ENCODE measurements at places on chromosomes 12 and 14. TPM values are rescaled to one million over a fixed set of nuclear protein-coding genes. Genes with fewer than 3 reads are reported as not detected.
A peak's percentile ranks its signal among the peaks of the same experiment; 100 is the strongest.

Gene PLCZ1
- total RNA-seq = not detected

Gene RILPL1
- 21.5 TPM for total RNA-seq

Gene IRAK3
- total RNA-seq = not detected

GRCh38 chr12:32841061-32841460, 55.5 kb downstream of the PKP2 start:
- H3K36me3 ChIP-seq = peaks cover 80% of the 10 kb centered on the region
- H3K27ac ChIP-seq = no peak overlapping the region
- H3K27me3 ChIP-seq = no peaks in the 10 kb centered on the region
- no peak for DNase-seq
- peaks cover 11% of the 10 kb centered on the region for H3K4me1 ChIP-seq
- H3K4me3 ChIP-seq = no peak overlapping the region

DNA sequence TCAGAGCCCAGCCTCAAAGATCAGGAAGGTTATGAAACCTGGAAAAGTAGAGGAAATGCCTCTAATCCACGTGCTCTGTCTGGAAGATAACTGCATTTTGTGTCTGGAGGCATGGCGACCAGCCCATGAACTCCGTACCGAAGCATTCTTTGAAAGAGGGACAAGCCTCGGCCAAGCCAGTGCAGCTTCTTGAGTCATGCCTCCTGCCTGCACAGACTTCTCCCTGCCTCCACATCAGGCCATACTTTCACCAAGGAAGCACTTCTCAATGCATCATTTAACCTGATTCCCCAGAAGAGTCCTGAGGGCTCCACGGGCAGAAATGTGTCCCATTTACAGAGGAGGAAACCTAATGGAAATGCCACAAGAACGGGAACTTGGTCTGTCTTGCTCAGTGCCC, 3.4 kb downstream of the ACTN1 start:
- peak; percentile 73 for DNase-seq
- H3K36me3 ChIP-seq = peaks cover 25% of the 10 kb centered on the region
- peak overlapping the region; percentile 95 for H3K27ac ChIP-seq
- H3K4me3 ChIP-seq = peak overlapping the region; percentile 78

Gene CACNA1C
- not detected for total RNA-seq

GRCh38 chr14:29648045-29648444, 279.6 kb downstream of the PRKD1 start:
- no peaks in the 10 kb centered on the region for H3K27me3 ChIP-seq
- DNase-seq = no peak
- no peak overlapping the region for H3K27ac ChIP-seq
- no peak overlapping the region for H3K4me3 ChIP-seq
